CD4-positive, alpha-beta T cell treated with Interleukin-4 for 1 hour (primary cell): ENCODE measurements at places on chromosomes 3 and 15.

- no peak for DNase-seq
Measured at GRCh38 chr15:37940876-37941275, 6.4 kb downstream of the TMCO5A start.

DNA sequence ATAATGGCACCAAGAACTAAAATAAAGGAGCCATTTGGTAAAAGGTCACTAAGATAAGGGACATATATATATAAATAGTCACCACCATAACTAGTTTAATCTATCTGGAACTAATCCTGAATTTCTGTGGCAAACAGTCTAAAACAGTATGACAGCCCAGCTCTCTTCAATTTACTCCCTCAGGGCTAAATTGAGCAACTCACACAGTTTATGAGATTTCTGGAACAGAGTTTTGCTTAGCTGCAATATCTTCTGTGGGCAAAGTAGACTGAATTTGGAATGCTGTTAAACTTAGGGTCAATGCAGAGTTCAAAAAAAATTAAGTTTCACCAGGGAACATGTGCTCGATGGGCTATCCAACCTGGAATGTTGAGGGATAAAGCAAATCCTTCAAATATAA, 70.1 kb upstream of the VEPH1 start:
- no peak for DNase-seq

DNA sequence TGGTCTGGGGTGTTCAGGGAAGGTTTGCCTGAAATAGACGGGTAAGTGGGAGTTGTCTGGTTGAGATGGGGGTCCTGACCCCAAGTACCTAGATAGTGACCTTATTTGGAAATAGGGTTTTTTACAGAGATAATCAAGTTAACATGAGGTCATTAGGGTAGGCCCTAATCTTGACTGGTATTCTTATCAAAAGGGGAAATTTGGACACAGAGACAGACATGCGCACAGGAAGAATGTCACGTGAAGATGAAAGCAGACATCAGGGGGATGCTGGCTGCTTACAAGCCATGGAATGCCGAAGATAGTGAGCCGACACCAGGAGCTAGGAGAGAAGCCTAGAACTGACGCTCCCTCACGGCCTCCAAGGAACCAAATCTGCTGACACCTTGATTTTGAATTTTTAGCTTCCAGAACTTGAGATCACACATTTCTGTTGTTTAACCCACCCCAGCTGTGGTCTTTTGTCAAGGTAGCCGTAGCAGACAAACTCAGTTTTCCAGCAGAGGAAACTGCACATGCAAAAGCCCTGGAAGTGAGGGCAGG, 17.1 kb downstream of the BHLHE40 start:
- no peak for DNase-seq

DNA sequence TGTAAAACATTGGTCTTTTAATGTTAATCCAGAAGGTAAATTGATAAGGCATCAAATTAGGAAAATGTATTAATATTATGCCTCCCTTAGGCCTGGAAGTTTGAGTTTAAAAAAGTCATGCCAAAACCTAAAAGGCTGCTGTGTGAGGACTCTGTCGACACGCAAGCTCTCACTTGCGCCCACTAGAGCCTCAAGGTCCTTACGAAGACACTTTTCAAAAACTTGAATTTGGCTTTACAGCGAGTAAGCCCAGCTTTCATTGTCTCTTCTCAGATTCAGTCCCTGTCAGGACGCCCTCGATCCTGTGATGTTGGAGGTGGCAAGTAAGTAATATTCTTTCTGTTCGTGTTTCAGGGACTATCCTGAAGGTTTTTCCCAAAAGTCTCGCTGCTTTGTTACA, 89.7 kb downstream of the CRTC3 start:
- DNase-seq: no peak

GRCh38 chr15:39587731-39588530, 7.1 kb downstream of the THBS1 start:
- DNase-seq: no peak

DNA sequence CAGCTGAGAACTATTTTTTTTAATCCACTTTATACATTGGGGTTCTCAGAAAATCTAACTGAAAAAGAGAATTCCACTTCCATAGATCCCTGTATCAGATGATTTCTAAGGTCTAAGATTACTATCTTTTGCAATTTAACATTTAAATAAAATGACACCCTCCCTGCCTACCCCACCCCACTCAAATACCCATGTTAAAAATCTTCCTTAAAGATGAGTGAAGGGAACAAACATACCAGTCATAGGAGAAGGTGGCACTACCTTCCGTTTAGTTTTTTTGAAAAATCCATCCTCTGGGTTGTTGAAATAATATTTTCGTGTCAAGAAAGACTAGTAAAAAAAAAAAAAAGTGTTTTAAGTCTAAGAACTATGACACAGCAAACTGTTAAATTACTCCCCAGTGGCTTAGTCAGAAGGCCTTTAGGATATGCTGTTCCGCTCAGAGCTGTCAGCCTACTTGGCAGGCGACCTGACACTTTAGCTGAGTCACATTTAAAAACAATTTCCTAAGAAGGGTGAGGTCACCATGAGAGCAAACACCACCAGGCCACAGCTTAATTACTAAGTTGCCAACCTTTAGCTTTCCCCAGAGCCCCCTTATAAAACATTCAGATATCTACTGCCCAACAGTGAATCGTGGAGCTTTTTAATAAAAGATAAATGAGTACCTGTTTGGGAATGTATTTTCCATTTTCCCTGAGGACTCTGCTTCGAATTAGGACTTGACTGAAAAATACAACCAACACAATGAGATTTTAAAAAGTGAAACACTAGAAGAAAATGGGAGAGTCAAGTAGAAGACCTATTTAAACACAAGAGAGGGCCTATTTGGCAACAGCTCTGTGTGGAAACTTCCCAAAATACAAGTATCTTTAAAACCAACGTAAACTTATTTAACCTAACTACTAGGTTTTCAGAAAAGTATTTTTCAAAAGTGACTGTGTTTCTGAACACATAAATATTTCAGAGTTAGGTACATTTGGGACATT, 9.6 kb downstream of the EMC3 start:
- DNase-seq: peak; percentile 68

DNA sequence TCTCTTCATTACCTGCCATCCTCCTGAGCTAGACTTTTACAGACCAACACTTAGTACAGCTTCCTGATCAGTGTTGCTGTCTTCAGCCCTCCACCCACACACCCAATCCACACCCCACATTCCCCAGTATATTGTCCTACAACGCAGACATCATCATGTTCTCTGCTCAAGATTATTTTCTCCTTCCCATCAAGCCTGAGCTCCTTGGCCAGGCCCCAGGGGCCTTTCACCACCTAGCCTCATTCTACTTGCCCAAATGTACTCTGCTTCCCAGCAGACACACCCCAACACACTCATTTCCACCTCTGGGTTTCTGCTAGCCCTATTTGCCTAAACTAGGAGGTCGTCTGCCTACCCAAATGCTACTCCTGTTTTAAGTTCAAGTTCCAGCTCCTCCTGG, 37.0 kb downstream of the DAPK2 start:
- no peak for DNase-seq

DNA sequence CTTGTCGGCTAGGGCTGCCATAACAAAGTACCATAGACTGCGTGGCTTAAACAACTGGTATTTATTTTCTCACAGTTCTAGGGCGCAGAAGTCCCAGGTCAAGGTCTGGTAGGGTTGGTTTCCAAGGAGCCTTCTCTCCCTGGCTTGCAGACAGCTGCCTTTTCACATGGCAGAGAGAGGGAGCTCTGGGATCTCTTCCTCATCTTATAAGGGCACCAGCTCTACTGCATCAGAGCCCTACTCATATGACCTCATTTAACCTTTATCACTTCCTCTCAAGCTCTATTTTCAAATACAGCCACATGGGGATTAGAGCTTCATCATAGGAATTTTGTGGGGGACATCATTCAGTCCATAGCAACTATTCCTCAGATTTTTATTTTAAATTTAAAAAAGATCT, 17.6 kb upstream of the PAQR9 start:
- DNase-seq: no peak

- DNase-seq: no peak
Measured at GRCh38 chr15:67077641-67078215, 12.3 kb downstream of the SMAD3 start.

- DNase-seq: no peak
Measured at GRCh38 chr15:98522127-98522526, 126.2 kb upstream of the IGF1R start.
